ENCODE measurements at places on chromosomes 7 and 10.

DNA sequence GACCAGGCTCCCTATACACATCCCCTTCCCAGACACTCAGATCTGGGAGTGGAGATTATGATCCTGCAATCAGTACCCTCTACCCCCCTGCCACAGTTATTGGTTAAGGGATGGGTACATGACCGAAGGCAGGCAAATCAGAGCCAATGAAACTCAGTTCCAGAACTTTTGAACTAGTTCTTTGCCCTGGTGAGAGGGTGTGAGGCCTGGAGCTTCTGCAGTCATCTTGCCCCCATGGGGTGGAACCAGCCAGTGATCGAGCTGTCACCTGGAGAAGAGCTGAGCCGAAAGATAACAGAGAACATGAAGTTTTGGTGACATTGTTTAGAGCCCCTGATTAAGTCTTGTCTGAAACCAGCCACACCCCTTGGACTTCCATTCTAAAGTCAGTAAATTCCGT lies 88.2 kb upstream of the DUSP5 start:
- DNase-seq, result no peak

GRCh38 chr7:117010375-117011133 lies 57.3 kb downstream of the ST7 start:
- DNase-seq, result no peak

- DNase-seq, result no peak
Measured at GRCh38 chr7:34846976-34847375, 189.0 kb downstream of the NPSR1 start.

DNA sequence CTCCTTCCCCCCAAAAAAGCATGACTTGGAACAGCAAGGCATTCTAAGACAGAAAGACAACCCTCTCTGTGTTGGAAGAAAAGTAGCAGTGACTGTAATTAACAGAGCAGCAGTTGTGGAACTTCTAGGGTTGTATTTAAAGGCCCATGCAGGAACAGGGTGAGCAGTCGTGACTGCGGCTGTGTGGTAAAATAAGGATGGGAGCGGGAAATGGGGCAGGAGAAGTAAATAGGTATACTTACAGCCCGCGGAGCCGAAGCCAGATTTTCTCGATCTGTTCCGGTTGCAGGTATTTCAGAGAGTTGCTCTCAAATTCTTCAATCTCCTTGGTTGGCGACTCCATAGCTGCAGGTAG lies 179 bp downstream of the PDE1C start:
- DNase-seq, result no peak

GRCh38 chr7:65225422-65226006 lies 148.1 kb upstream of the ZNF92 start:
- DNase-seq, result no peak

GRCh38 chr10:23310404-23310803 lies 34.2 kb downstream of the C10orf67 start:
- no peak for DNase-seq

DNA sequence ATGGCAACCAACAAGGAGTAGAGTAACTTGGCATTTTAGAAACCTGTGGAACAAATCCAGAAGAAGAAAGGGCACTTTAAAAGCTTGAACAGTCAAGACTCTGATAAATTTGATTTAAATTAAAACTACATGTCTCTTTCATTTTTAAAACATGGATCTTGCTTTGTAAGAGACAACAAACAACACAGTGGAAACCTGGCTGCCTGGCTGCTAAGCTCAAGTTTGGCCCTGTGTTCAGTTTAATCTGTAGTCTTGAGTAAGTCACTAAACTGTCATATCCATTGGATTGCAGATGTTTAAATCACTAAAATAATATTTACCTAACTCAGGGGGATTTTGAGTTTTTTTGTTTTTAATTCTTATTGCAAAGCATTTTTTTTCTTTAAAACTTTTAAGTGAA lies 374.9 kb upstream of the SEMA3D start:
- no peak for DNase-seq

GRCh38 chr10:110263164-110263563 lies 41.6 kb downstream of the SMNDC1 start:
- no peak for DNase-seq

GRCh38 chr7:124702385-124702784 lies 63.2 kb downstream of the GPR37 start:
- peak; percentile 24 for DNase-seq

DNA sequence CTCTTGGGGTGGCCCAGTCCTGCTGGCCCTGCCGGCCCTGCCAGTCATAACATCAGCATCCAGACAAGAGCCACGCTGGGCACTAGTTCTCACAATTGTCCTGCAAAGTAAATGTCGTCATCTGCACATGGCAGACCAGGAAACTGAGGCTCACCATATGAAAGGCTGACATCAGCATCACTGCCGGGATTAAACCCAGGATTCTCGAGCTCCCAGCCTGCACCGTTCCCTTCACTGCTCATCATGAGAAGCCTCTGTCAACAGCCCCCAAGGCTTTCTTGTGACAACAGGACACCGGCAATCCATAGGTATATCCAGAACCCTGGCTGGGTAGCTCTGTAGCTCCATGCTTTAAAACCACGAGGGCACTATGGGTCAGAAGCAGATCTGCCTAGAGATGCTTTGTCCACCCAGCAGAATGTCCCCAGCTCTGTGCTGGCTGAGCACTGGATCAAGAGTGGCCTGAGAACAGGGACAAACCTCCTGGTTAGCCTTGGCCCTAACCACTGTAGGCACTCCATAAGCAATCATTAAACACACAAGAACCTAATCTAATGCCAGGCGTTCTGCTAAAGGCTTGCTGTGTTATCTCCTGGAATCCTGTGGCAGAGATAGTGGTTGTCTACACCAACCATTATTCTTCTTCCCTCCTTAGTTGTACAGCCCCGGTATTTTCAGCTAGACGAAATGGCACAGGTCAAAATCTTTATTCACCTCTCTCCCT lies 41.2 kb upstream of the C10orf71 start:
- DNase-seq, result no peak

DNA sequence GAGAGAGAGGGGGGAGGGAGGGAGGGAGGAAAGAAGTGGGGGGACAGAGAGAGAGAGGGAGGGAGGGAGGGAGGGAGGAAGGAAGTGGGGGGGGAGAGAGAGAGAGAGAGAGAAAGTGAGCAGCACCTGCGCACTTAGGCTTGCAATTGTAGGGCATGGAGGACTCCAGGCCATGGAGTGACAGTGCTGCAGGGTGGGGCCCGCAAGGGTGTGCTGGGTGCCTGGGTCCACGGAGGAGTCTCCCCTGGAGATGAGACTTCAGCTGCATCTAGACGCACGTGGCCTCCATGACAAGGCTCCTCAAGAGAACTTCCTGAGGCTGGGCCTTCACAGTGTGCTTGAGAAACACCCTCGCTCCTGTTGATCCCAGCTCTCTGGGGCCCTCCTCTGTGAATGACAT lies 44.5 kb downstream of the CLRN3 start:
- DNase-seq, result no peak

- DNase-seq, result no peak
Measured at GRCh38 chr7:30159698-30160143, 24.9 kb downstream of the MTURN start.

DNA sequence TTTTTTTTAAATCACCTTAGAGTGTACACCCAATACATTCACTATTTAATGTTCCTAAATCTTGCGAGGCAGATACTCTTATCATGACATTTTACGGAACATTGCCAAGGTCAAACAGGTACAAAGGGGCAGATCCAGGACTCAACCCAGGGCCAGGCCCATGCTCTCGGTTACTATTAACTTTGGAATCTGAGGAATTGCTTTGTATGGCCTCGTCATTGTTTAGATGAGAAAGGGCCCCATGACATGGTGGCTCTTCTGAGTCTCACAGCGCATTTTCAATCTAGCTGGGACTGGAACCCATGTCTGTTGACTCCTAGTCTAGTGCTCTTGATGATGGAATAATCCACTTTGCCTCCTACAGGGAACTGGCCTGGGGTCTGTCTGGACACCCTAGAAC lies 59.1 kb downstream of the GATA3 start:
- no peak for DNase-seq

- DNase-seq, result no peak
Measured at GRCh38 chr7:100370303-100370702, 3.0 kb upstream of the PILRA start.

DNA sequence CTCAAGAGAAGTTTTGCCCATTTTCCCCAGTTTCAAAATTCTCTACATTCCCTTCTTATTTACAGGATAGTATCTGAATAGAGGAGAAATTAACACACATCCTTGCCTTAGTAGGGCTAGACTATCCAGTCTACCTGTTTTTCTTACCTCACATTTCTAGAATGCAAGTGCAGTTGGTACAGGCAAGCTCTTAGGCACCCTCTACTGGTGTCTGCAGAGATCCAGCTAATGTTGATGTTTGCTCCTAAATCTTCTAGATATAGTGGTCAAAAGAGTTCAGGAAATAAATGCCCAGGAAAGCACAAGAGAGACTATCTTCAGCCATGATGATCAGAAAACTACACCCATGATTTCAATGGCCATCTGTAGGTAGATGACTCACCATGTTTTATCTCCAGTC lies 205.3 kb downstream of the HTR7 start:
- no peak for DNase-seq

- DNase-seq, result peak; percentile 73
Measured at GRCh38 chr7:35975851-35976454, 175.1 kb downstream of the SEPTIN7 start.
